ENCODE measurements at places on chromosomes 13 and 19. TPM values are rescaled to one million over a fixed set of nuclear protein-coding genes. Genes with fewer than 3 reads are reported as not detected.

DNA sequence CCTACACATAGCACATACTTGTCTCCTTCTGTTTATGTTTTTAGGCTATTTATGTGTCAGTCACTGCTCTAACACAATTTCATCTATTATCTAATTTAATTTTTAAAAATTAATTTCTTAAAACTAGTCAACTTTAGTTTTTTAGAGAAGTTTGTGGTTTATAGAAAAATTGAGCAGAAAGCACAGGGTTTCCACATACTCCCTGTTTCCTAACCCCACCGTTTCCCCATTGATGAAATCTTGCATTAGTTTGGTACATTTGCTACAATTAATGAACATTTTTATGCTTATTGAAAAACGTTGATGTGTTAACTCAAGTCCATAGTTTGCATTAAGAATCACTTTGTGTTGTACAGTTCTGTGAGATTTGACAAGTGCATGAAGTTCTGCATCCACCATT, 53.5 kb downstream of the TNFSF13B start:
- no peak for DNase-seq

- DNase-seq: no peak
Measured at GRCh38 chr19:31171936-31172335, 177.3 kb downstream of the TSHZ3 start.

KCTD12 gene
- 0.90 TPM for total RNA-seq

DNA sequence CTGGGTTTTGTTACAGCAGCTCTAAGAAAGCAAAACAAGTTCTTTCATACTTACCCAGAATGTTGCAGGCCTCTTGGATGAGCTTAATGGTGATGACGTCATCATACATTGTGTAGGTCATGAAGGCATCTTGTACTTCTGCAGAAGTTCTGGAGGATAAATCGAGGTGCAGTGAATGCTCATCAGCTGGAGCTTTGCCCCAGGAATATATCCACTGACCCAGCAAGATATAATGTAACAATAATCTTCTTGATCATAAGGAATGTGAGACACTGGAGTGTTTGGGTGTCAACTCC, 63.0 kb downstream of the C13orf42 start:
- no peak for DNase-seq

DNA sequence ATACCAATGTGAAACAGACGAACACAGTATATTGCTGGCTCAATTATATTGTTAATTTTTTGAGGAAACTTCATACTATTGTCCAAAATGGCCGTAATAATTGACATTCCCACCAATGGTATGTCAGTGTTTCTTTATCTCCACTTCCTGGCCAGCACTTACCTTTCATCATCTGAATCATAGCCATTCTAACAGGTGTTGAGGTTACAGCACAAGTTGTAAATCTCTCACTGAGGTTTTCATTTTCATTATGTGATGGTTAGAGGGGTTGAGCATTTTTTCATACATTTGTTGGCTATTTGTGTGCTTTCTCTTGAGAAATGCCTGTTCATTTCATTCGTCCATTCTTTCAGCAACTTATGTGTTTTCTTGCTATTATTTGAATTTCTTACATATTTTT, 824.0 kb downstream of the UQCRFS1 start:
- DNase-seq: no peak

GPR12 gene
- total RNA-seq: not detected

DNA sequence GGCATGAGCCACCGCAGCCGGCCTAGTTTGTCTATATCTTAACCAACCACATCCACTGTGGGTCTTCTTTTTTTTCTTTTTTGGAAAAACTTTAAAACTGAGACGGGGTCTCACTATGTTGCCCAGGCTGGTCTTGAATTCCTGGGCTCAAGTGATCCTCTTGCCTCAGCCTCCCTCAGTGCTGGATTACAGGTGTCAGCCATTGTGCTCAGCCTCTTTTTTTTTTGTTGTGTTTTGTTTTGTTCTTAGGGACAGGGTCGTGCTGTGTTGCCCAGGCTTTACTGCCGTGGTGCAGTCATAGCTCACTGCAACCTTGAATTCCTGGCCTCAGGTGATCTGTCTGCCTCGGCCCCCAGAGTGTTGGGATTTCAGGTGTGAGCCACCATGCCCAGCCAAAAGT, 7.4 kb downstream of the SNRNP70 start:
- no peak for DNase-seq

GRCh38 chr19:30552593-30552992, 180.4 kb downstream of the ZNF536 start:
- DNase-seq: no peak

DNA sequence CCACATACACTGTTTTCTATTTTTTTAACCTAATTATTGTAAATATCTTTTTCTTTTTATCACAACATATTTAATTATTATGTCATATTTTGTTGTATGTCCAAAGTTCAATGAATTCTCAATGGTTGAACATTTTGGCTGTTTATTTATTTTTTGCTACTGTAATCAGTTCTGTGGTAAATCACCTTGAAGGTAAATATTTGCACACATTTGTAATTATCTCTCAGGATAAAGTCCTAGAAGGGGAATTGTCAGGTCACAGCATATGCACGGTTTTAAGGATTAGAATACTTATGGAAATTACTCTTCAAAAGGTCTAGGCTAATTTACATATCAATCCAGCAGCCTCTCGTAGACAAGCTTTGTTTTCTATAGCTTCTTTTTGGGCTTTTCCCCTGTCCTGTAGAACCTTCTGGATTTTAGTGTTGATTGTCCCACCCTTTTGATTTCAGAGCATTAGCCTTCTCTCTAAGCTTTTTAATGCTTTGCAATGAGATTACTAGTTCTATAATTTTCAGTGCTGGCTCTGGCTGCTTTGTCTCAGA, 362.6 kb downstream of the KCNRG start:
- no peak for DNase-seq

UTP14C gene
- 11.2 TPM for total RNA-seq

IGFL1 gene
- not detected for total RNA-seq

GRCh38 chr13:30169442-30169841, 137.9 kb downstream of the KATNAL1 start:
- no peak for DNase-seq

- no peak for DNase-seq
Measured at GRCh38 chr13:25171517-25172302, at the start of gene AMER2. TSS of gene AMER2 (minus strand) at chr13:25172288. CDS start at chr13:25171619, 669 bp downstream.

ZNF846 gene
- total RNA-seq: 10.2 TPM

ZNF534 gene
- not detected for total RNA-seq

SOX1 gene
- total RNA-seq: not detected

GRCh38 chr19:11038511-11038910, 50.8 kb upstream of the LDLR start:
- DNase-seq: no peak

DNA sequence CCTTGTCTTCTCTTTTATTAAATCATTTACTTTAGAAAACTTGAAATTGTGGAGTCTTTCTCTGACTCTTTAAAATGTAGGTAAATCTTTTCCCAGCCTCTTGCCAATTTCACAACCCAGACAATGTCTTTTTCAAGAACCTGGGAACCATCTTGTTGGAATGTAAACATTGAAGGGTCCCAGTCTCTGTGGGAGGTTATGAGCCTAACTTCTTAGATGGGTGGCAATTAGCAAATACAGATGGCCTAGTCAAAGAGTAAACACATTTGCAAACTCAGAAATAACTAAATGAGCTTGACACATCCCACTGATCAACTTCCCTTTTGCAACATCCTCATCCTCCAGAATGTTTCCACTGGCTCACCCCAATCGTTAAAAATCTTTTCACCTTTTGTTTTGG, 721.0 kb downstream of the PCDH9 start:
- DNase-seq: no peak

- no peak for DNase-seq
Measured at GRCh38 chr13:93227878-93228642, 1.5 kb downstream of the GPC6 start.

DNA sequence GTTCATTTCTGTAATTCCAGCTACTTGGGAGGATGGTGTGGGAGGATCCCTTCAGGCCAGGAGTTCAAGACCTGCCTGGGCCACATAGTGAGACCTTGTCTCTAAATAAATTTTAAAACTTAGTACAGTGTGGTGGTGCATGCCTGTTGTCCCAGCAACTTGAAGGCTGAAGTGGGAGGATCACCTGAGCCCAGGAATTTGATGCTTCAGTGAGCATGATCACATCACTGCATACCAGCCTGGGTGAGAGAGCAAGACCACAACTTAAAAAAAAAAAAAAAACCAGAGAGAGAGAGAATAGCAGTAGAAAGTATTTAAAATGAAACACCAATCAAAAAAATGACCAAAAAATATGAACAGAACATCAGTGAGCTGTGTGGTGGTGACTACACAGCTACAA, 7.1 kb upstream of the ZNF823 start:
- no peak for DNase-seq

HS6ST3 gene
- 0.13 TPM for total RNA-seq

DNA sequence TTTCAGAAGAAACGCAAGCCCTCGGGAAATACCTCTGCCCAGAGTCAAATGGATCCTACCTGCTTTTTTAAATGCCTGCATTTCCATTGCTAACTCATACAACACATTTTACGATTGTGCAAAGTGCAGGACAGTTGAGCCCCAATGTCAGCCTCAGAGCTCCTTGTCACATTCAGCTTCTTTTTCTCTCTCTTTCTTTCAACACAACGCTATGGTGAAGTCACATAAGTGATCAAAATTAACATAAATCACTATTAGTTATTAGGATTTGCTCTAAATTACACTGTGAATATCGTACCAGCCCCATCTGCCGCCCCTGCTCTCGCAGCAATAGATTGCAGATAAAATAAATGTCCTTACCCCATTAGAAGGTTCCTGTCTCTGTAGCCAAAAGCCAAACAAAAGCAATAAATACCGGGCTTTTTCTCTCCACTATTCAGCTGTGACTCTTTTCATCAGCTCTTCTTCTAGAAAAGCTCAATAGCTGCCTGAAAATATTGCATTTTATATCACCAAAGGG, 8.8 kb downstream of the POU4F1 start:
- DNase-seq: no peak

- DNase-seq: no peak
Measured at GRCh38 chr13:46124531-46124966, 19.7 kb upstream of the CPB2 start.

- no peak for DNase-seq
Measured at GRCh38 chr19:33740811-33741396, 55.8 kb upstream of the KCTD15 start.

SYCN gene
- total RNA-seq: 0.33 TPM

KLK12 gene
- total RNA-seq: not detected

DNA sequence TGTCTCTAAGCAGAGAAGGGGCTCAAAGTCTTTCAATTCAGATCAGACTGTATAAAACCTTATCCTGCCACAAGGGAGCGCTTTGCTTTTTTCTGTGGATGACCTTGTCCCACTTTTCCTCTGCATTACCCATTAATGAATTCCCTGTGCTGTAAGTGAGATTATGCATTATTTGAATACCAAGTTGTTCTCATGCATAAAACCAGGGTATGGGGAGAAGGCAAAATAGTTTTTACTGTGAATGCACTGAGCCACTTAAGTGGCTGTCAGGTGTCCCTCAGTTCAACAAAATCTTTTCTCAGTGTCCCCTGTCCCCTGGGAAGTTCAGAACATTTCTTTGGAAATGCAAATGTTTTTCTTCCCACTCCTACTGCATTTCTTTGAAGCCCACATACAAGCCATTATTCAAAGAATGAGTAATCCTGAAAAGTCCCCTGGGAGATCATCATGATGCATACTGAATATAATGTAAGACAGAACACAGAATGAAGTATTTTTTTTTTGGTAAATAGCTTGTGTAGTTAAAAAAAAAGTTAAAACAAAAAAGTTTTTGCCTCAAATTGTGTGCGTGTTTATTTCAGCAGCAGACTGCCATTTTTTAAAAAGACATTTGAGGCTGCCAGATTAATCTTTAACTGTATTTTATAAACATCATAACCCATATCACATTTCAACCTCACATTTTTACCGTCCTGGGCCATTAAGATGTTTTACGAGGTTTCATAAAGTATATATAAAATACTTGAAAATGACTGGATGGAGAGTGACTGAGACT, 506.7 kb upstream of the PCDH9 start:
- DNase-seq: no peak

DNA sequence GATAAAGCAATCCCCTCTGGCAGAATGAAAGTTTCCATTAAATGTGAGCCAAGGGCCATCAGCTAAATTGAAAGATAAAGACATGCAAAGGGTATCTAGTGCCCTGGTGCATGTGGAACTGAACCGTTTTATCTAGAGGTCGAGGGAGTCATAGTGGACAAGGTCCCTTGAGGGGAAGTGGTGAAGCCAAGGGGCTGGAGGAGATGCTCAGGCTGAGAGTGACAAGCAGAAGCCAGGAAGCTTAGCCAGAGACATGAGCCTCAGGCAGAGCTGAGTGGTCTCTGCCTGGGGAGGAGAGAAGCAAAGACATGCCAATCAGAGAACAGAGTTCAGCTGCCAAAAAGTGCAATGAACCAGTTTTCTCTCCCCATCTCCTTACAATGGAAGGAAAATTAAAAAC, 68.1 kb upstream of the SLC10A2 start:
- DNase-seq: no peak

- DNase-seq: no peak
Measured at GRCh38 chr13:42597505-42597904, 23.6 kb downstream of the TNFSF11 start.

DNA sequence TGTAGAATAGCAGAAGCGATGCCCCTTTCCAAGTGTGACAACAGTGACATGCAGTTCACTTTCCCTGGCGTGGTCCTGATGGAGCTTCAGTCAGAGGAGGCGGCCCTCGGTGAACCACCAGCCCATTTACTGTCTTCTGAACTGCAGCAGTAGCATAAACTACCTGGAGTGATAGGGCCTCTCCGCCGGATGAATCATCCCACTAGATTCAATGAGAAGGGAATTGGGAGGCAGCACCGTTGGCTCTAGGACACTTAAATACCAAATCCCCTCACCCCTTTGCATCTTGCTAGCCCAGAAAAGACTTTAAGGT, 112.8 kb upstream of the GPR12 start:
- DNase-seq: no peak

GRCh38 chr13:42485272-42485671, 88.7 kb upstream of the TNFSF11 start:
- DNase-seq: no peak

CGB5 gene
- total RNA-seq: not detected

DNA sequence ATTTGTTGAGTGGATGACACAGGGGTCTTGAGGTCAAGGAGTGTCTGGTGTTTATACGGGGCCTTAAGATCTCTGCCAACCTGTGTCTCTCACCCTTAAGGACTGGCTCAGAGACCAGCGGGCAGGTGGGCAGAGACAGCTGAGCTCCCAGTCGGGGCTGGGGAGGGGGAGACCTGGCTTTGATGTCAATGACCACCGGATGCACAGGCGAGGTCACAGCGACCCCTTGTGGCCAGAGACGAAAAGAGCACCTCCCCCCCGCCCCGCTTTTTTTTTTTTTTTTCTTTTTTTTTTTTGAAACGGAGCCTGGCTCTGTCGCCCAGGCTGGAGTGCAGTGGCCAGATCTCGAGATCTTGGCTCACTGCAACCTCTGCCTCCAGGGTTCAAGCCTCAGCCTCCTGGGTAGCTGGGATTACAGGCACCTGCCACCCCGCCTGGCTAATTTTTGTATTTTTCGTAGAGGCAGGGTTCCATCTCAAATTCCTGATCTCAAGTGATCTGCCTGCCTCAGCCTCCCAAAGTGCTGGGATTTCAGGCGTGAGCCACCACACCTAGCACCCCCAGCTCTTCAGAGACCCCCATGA, 12.1 kb upstream of the KLK14 start:
- DNase-seq: no peak

PHLDB3 gene
- total RNA-seq: 6.7 TPM
